Fibroblast of mammary gland (primary cell): ENCODE measurements at places on chromosomes 5 and 9.

DNA sequence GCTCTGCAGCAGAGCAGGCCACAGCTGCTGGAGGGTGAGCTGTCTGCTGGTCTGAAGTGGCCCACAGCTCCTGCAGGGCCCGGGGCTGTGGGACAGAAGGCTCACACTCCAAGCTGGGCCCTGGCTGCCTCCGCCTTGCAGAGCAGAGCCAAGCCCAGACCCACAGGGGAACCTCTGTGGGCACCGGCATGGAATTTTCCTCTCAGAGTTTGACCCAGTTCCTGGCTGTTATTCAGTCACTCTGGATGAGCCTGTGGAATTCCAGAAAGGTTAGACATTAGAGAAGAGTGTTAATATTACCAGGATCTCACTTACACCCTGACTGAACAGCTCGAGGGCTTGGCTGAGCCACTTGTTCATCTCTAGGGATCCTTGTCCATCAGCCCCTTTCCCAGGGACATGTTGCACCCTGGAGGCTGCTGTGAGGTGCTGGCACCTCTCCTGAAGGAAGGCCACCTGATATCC, 17.5 kb downstream of the IL9 start:
- no peak for DNase-seq

GRCh38 chr9:82010711-82011110, 22.1 kb downstream of the SPATA31D1 start:
- DNase-seq, result no peak

- DNase-seq, result peak; percentile 39
Measured at GRCh38 chr5:138574744-138575193, 432 bp downstream of the HSPA9 start.

DNA sequence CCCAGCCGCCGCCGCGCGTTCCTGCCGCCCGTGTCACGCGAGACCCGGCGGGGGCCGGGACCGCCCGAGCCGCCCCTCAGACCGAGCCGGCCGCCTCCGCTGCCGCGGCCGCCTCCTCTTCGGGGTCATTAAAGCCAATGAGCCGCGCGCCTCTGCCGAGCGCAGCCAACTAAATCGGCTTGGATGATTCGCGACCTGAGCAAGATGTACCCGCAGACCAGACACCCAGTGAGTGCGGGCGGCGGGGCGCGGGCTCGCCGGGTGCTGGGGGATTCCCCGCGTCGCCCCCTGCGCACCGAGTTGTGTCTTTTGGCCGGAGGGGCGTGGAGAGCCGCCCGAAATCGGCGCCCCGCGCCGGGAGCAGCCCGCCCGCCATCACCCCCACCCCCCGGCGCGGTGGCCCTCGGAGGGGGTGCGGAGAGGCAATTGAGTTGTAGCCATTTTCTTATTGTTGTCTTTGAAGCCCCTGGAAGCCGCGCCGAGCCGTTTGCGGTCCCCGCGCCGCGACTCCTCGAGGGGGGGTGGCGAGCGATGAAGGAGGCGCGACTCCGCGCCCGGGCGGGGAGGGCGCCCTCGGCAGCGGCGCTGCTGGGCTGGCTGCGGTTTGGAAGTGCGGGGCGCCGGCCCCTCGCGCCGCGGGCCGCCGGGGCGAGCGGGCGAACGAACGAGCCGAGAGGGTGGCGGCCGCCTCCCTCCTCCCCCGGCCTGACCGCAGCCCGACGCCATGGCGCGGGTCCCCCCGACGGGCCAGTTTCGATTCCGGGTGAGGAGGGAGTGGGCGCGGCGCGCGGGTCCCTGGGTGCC, 1.0 kb downstream of the TLE4 start:
- peak; percentile 35 for DNase-seq

DNA sequence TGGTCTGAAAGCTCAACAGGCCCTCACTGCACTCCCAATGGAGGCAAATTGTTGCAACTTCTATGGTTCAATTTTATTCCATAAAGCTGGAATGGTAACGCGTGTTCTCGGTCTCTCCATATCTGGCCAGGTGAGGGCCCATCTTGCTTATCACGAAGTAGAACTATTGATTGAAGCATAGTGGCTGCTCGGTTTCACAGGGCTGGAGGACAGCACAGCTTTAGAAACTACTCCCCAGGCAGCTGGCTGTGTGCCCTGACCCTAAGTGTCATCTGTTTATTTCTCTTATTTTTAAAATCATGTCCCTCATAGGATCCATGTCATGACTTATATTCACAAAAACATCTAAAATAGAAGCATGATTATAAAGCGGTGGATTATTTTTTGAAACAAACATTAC, 223.4 kb downstream of the NPR3 start:
- no peak for DNase-seq

DNA sequence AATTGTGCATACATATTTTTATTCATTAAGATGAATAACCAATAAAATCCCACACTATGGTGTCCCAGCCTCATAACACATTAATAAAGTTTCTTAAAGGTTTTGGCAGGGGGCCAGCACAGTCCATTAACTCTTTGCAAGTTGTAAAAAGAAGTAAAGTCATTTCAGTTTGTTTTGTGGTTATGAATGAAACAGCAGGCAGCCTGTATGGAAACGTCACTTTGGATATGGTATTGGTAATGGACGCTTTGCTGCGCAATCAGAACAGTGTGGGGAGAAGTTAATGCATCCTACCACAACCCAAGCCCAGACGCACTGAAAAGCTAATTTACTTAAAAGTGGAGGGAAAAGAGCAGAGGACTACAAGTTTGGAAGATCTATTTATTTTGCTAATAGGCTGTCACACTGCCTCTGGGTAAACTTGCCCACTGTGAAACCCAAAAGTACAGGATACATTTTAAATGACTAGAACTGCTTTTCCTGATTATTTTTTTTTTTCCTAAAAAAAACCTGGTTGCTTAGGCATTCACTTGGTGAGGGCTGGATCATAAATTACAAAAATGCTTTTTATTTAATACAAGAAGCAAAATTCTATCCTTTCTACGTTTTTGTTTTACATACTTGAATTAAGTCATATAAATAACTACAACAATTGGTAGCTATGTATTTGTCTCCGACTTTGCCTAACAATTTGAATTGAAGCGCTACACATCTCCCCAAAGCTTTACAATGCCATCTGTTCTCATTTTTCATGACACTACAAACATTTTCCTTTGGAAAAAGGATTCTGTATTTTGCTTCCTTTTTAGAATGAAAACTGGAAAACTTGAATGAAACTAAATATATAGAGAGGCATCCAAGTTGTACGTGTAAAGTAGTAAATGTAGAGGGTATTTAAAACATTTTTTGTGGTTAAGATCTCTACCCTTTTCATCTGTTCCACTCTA, 104.3 kb downstream of the NFIB start:
- DNase-seq, result no peak

DNA sequence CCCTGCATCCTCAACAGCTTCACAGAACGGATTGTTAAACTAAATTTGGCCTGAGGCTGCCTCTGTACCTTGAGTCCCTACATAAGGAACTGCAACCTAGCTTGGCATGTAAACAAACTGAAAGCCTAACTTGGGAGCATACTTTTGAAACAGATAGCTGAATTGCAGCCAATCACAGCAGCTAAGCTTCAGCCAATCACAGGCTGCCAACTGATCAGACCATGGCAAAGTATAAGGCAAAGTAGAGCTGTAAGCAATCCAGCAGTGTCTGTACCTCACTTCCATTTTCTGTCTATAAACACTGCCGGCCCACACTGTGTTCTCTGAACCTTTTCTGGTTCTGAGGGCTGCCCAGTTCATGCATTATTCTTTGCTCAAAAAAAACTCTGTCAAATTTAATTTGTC, 8.9 kb upstream of the ZNF483 start:
- peak; percentile 35 for DNase-seq
